ENCODE measurements at places on chromosomes 1 and 21. TPM values are rescaled to one million over a fixed set of nuclear protein-coding genes. Genes with fewer than 3 reads are reported as not detected.

The STUM gene
- total RNA-seq = 0.35 TPM

The ANKRD35 gene
- total RNA-seq = 0.34 TPM

The KIAA1614 gene
- 1.4 TPM for total RNA-seq

The OR2L5 gene
- not detected for total RNA-seq

GRCh38 chr1:33517596-33518250, 45.3 kb downstream of the ZSCAN20 start:
- H3K4me3 ChIP-seq = no peak overlapping the region
- H3K27me3 ChIP-seq = no peaks in the 10 kb centered on the region
- no peaks in the 10 kb centered on the region for H3K4me1 ChIP-seq

DNA sequence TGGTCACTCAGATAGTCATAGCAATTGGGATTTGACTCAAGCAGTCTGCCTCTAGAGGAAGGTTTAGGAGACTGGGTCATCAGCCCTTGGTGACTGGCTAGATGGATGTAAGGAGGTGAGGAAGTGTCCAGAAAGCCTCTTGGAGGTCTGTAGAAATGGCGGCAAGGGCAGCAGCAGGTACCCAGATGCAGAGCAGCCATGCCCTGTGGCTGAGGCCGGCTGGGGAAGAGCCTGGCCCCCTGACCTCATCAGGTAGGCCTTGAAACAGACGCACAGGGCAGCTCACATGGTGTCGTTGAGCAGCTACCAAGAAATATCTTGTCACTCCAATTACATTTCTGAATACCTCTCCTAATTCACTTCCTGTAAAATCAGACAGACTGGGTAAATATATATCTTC, 98.2 kb downstream of the DMRTB1 start:
- no peak overlapping the region for H3K4me3 ChIP-seq
- no peaks in the 10 kb centered on the region for H3K36me3 ChIP-seq
- no peaks in the 10 kb centered on the region for H3K27me3 ChIP-seq
- no peak for DNase-seq
- no peaks in the 10 kb centered on the region for H3K4me1 ChIP-seq
- no peak overlapping the region for H3K27ac ChIP-seq

DNA sequence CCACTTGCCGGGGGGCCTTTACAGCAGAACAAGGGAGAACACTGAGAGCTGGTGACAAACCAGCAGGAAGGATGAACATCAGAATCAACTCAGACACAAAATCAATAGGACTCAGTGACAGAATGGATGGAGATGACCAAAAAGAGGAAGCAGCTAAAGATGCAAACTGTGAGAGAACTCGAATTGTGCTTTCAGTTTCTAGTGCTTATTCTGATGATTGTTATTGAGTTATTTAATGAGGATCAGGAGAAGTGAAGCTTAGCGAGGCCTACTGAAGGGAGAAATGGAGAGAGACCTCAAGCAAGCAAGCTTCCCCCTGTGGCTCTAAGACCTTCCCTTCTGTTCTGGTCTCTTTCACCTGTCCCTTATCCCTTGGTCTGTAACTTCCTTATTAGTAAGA, 30.3 kb upstream of the TMEM125 start:
- no peak overlapping the region for H3K27ac ChIP-seq
- no peak overlapping the region for H3K4me3 ChIP-seq
- H3K4me1 ChIP-seq = peaks cover 10% of the 10 kb centered on the region
- H3K36me3 ChIP-seq = no peaks in the 10 kb centered on the region
- no peaks in the 10 kb centered on the region for H3K27me3 ChIP-seq

DNA sequence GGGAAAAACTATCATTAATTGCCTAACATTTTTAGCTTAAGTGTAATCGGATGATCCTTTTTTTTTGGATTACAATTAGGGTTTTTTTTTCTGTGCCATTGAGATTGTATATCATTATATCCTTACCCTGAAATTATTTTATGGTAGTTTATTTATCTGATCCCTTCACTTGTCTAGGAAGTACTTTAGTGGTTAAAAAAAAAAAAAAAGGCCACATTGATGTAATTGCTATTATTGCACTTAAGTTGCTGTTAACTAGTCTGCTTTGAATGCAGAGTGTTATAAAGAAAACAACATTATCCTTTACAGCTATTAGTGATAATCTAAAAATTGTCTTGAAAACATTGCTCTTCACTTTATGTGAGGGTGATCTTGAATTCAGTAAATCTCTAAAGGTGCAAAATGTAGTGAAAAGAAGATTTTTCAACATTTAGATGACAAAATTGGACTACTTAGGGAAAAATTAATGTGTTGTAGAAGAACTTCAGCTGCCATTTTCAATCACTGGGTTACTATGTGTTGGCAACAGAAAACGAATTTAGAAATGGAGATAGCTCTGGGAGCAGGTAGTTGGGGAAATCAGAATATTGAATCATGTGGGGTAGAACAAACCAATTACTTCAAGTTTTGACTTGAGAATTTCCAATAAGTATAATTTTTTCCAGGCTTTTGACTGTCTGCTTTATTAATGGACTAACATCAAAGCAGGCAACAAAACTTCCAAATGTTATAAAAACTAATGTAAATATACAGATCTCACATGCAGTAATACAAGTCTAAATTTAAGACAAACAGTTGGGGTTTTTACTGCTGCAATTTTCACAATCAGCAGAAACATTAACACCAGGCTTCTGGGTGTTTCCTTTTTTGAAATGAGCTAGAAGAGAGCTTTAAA, 5.0 kb downstream of the ADGRL2 start:
- no peak overlapping the region for H3K4me3 ChIP-seq
- peaks cover 7% of the 10 kb centered on the region for H3K27me3 ChIP-seq
- no peaks in the 10 kb centered on the region for H3K36me3 ChIP-seq
- no peak overlapping the region for H3K27ac ChIP-seq

DNA sequence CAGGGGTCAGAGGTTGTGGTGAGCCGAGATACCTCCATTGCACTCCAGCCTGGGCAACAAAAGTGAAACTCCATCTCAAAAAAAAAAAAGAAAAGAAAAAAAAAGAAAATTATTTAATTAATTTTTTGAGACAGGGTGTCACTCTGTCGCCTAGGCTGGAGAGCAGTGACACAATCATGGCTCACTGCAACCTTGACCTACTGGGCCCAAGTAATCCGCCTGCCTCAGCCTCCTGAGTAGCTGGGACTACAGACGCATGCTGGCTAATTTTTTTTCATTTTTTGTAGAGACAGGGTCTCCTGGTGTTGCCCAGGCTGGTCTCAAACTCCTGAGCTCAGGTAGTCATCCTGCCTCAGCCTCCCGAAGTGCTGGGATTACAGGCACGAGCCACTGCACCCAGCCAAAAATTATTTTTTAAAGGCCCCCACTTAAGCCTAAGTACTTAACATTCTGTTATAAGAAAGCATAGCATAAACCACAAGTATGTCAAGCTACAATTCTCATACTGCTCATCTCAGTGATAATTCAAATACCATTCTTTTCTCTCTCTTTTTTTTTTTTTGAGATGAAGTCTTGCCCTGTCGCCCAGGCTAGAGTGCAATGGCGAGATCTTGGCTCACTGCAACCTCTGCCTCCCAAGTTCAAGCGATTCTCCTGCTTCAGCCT, 19.9 kb downstream of the NUCKS1 start:
- H3K36me3 ChIP-seq = peaks cover 9% of the 10 kb centered on the region
- H3K4me1 ChIP-seq = no peaks in the 10 kb centered on the region
- no peaks in the 10 kb centered on the region for H3K27me3 ChIP-seq
- H3K27ac ChIP-seq = no peak overlapping the region
- no peak for DNase-seq

- H3K27me3 ChIP-seq = no peaks in the 10 kb centered on the region
- H3K36me3 ChIP-seq = no peaks in the 10 kb centered on the region
- no peaks in the 10 kb centered on the region for H3K4me1 ChIP-seq
- H3K4me3 ChIP-seq = no peak overlapping the region
- no peak overlapping the region for H3K27ac ChIP-seq
- no peak for DNase-seq
Measured at GRCh38 chr1:79363430-79363829, 356.9 kb upstream of the ADGRL4 start.

DNA sequence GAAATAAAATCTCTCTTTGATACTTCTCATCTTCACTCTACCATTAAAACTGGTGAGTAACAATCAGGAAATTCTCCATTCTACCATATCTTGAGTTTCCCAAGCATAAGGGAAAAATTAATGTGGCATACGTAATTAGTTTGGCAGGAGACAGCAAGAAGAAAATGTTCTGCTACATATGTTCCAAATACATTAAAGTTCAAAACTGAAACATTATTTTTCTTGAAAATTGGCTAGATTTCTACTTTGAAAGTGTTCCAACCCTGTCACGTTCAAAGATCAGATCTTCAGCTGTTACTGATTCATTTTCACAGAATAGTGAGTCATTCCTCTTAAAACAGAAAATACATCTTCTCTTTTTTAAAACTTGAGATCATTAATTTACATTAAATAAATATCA, 48.5 kb downstream of the PIGK start:
- H3K4me1 ChIP-seq = no peaks in the 10 kb centered on the region
- no peak overlapping the region for H3K4me3 ChIP-seq
- no peaks in the 10 kb centered on the region for H3K36me3 ChIP-seq
- no peaks in the 10 kb centered on the region for H3K27me3 ChIP-seq
- H3K27ac ChIP-seq = no peak overlapping the region
- DNase-seq = no peak

GRCh38 chr21:20661745-20662422, 336.3 kb upstream of the NCAM2 start:
- no peak for DNase-seq
- H3K27me3 ChIP-seq = no peaks in the 10 kb centered on the region
- no peaks in the 10 kb centered on the region for H3K36me3 ChIP-seq
- no peak overlapping the region for H3K4me3 ChIP-seq
- no peaks in the 10 kb centered on the region for H3K4me1 ChIP-seq

DNA sequence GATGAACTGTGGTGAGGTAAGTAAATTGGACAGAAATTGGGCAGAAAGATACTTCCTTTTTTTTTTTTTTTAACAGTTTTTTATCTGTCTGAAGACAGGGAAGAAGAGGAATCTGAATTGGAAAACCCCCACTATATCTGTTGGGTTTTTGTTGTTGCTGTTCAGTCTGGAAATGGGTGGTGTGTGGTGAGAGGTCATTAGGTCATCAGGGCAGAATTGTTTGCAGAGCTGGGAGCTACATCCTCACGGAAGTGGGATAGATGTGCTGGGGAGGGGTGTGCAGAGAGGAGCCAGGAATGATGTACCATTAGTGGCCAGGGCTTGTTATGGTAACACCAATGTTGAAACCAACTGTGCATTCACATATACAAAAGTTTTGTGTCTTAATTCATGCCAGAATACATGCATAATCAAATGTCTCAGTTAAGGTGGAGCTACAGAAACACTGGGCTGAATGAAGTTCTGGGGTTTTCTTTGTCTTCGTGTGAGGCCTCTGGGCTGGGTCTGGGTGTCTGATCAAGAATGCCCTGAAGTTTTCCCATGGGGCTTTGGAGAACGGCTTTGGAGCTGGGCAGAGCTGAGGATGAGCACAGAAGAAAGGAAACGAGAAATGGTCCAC, 12.4 kb downstream of the USP25 start:
- H3K27ac ChIP-seq = no peak overlapping the region
- H3K4me3 ChIP-seq = no peak overlapping the region
- peaks cover 13% of the 10 kb centered on the region for H3K4me1 ChIP-seq
- no peak for DNase-seq
- no peaks in the 10 kb centered on the region for H3K36me3 ChIP-seq
- no peaks in the 10 kb centered on the region for H3K27me3 ChIP-seq

GRCh38 chr1:14921057-14921456, 232.5 kb upstream of the TMEM51 start:
- H3K4me3 ChIP-seq = no peak overlapping the region
- H3K36me3 ChIP-seq = no peaks in the 10 kb centered on the region
- DNase-seq = no peak
- H3K27ac ChIP-seq = no peak overlapping the region
- no peaks in the 10 kb centered on the region for H3K27me3 ChIP-seq
- H3K4me1 ChIP-seq = no peaks in the 10 kb centered on the region

- no peaks in the 10 kb centered on the region for H3K27me3 ChIP-seq
- H3K27ac ChIP-seq = no peak overlapping the region
- H3K4me1 ChIP-seq = no peaks in the 10 kb centered on the region
- peaks cover 29% of the 10 kb centered on the region for H3K36me3 ChIP-seq
Measured at GRCh38 chr1:16394977-16395376, 27.9 kb downstream of the SZRD1 start.

DNA sequence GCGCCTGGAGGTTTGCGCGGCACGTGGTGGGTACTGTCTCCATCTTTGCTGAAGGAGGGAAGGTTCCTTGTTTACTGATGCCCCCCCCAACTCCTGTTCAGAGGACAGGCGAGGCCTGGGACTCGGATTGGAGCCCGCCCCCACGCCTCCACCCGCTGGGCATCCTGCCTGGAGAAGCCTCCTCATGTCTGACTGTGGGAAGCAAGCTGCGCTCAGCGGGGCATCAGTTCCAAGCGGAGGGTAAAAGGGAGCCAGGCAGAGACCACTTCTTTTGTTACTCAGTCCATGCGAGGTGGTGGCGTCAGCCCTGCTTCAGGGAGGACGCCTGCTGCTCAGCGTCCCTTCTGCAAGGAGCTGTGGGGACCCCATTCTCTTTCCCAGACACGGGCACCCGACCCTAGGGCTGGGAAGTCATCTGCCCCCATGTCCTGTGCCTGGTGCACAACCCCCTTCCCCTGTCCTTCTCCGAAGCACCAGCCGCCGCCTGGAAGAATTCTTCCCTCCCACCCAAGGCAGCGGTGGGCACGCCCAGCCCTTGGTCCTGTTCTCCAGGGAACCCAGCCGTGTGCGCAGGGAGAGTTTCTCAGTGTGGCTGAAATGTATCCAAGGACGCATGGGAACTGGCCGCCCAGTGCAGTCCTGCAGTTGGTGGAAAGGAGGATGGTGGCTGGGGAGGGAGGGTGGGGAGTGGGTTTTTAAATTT, 414.0 kb downstream of the CAMTA1 start:
- no peak overlapping the region for H3K4me3 ChIP-seq
- H3K27ac ChIP-seq = no peak overlapping the region
- no peak for DNase-seq
- H3K4me1 ChIP-seq = no peaks in the 10 kb centered on the region
- no peaks in the 10 kb centered on the region for H3K36me3 ChIP-seq

DNA sequence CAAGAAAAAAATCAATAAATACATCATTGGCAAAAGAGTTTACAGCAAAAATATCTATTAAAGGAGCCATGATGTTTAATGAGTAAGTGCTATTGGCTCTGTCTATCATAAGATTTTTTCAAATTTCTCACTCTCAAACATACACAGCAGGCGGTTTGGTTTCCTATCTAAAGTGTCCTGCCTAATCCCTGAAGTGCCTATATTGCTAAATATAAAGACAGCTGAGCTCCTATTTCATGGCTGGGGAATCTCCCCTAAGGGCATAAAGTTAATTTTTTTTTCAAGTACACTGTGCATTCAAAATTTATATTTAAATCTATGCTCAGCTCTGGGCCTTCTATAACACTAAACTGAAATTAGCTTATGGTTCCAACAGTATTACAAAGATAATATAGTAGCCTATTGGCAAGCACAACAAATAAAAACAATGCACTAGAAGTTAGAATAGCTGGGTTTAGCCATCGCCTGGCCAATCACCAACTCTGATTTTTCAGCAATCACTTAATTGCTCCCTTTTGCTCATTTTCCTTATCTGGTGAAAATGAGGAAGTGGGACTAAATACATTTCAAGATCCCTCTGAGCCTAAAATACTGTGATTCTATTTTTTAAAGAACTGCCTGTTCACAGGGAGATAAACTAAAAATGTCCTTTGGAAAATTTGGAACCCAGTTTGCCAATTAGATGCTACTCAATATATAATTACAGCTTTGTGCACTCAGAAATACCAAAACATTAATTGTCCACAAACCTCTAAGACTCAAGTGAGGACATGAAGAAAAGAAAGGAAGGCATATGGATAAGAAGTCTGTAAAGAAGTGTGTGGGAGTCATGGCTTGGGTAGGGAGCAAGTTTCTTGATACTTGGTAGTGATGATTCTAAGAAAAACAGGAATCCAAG, 62.5 kb downstream of the WDR64 start:
- H3K4me3 ChIP-seq = no peak overlapping the region
- no peaks in the 10 kb centered on the region for H3K36me3 ChIP-seq
- H3K27me3 ChIP-seq = no peaks in the 10 kb centered on the region

GRCh38 chr21:39927304-39927886, 60.2 kb downstream of the PCP4 start:
- no peaks in the 10 kb centered on the region for H3K36me3 ChIP-seq
- H3K27me3 ChIP-seq = no peaks in the 10 kb centered on the region
- no peaks in the 10 kb centered on the region for H3K4me1 ChIP-seq
- H3K4me3 ChIP-seq = no peak overlapping the region
- H3K27ac ChIP-seq = no peak overlapping the region

All from pancreas (tissue), 10 donors.